ENCODE measurements at places on chromosomes 5 and 9. TPM values are rescaled to one million over a fixed set of nuclear protein-coding genes. Genes with fewer than 3 reads are reported as not detected.

The PCDHGA10 gene
- 0.31 TPM for total RNA-seq

The CCL27 gene
- total RNA-seq: not detected

The SLC6A7 gene
- not detected for total RNA-seq

The GNG10 gene
- total RNA-seq: 198 TPM

The C5orf58 gene
- not detected for total RNA-seq

The UBTD2 gene
- total RNA-seq: 36.1 TPM

The KIF3A gene
- 6.4 TPM for total RNA-seq

The LCN10 gene
- total RNA-seq: not detected

The HSPB3 gene
- total RNA-seq: not detected

The EPB41L4B gene
- total RNA-seq: 6.5 TPM

The CORO2A gene
- total RNA-seq: 9.3 TPM

The UBAP2 gene
- total RNA-seq: 26.0 TPM

The PCDHB2 gene
- total RNA-seq: 17.6 TPM

The LCN1 gene
- total RNA-seq: not detected

The F2RL2 gene
- 260 TPM for total RNA-seq

The KCTD16 gene
- not detected for total RNA-seq

The AIF1L gene
- 26.9 TPM for total RNA-seq

The PRSS3 gene
- total RNA-seq: not detected

The LPAR1 gene
- not detected for total RNA-seq

The SLC27A6 gene
- not detected for total RNA-seq

The FRMPD1 gene
- total RNA-seq: not detected

The ACTL7A gene
- total RNA-seq: not detected

The PTGES gene
- total RNA-seq: 4.8 TPM

The CARD9 gene
- total RNA-seq: 0.98 TPM

The LCN2 gene
- total RNA-seq: not detected

The PPP2R2B gene
- not detected for total RNA-seq

The SPINK4 gene
- total RNA-seq: not detected

The ZFP62 gene
- 33.0 TPM for total RNA-seq

Data from G401 (cell line).